Retinal pigment epithelial cell (primary cell): ENCODE measurements at places on chromosomes 1 and 21.

DNA sequence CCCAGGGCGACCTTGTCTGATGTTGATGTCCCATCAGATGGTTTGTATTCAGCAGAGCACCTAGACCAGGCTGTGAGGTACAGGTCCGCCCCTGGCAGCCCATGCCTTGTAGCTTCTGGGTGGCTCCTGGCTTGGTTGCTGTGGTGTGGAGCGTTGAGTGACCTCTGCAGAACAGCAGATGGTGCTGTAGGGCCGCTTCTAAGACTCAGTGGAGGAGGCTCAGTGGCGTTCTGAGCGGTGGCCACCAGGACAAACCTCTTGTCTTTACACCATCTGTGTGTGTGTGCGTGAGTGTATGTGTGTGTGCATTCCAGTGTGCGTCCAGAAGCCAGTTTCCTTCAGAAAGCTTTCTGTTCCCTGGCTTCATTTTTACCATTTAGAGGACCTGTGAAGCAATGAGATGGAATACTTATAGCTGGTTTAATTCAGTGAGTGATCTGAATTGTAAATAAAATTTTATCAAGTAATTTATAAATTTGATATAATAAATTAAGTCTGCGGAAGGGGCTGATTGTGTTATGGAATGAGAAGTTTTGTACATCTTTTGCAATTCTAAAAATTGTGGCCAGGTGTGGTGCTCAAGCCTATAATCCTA lies 66.1 kb downstream of the ADARB1 start:
- peak; percentile 76 for DNase-seq

DNA sequence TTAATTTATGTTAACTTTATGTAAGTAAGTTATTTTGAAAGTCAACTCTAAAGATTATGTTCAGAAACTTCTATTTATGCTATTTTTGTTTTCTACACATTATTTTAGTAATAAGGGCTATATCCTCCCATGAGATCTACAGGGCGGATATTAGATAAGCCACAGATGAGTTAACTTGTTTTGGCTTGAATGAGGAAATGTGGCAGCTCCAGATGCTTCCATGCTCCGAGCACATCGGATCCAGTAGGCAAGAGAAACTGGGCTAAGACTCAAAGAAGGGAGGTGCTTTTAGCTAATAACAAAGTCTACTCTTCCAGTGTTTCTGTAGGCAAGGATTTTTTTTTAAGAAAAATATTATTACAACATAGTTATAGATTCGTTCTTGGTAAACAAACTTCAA lies 20.0 kb upstream of the LAMC1 start:
- no peak for DNase-seq

DNA sequence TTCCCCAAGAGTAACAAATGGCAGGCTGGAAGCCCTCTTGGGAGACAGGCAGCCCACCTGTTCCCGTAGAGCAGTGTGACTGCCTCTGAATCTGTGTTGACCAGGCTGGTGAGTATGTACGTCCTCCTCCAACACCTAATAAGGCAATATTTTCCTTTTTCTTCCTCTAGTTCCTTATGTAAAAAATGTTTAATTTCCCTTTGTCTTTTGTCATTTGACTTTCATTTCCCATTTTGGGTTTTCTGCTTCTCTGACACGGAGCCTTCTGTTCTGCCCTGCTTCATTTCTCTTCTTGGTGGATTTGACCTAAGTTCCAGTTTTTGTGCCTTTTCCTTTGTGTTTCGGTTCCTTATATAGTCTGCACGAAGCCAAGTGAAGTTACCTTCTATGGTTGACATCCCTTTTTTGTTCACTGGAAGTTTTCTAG lies 65.8 kb upstream of the ATF3 start:
- DNase-seq: no peak

GRCh38 chr1:26190373-26190987 lies at the start of gene CATSPER4:
Gene CATSPER4 (plus strand): TSS chr1:26190602. CDS start chr1:26190628, 26 bp downstream.
- DNase-seq: no peak

- no peak for DNase-seq
Measured at GRCh38 chr1:54404939-54405897, 976 bp downstream of the SSBP3 start.

DNA sequence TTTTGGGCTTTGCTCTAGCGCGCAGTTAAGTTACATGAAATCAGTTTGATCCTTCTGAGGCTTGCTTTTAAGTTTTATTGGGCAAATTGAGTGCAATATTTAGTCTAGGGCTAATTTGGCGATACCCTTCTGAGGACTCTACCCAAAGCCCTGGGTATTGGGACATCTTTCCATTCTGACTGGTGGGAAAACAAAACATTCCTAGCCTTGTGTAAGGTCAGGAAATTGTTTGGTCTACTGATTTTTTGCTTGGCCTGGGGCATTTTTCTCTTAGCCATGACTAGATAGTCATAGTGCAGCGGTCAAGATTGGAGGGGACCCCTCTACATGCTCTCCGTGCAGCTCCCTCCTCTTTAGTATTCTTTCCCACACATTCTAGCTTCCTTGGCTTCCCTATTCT lies 189.6 kb upstream of the PTGFR start:
- DNase-seq: no peak

DNA sequence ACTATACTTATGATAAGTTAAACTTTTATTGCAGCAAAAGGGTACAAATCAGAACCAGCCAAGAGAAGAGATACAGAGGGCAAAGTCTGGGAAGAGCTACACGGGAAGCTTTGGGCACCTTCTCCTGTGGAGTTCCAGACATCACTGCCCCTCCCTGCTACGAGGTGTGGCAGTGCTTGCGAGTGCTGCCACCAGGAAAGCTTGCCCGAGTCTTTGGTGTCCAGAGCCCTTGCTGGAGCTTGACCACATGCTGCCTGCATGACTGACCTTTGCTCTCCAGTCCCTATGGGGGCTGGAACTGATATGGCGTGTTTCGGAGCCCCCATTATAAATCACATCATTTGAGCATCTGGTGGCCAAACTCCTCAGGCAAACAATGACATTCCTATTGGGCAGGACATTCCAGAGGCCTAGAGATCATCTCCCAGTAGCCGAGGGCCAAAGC lies 23.4 kb downstream of the PLEKHO1 start:
- DNase-seq: no peak

GRCh38 chr1:230753586-230754251 lies 6.5 kb downstream of the CAPN9 start:
- DNase-seq: no peak

DNA sequence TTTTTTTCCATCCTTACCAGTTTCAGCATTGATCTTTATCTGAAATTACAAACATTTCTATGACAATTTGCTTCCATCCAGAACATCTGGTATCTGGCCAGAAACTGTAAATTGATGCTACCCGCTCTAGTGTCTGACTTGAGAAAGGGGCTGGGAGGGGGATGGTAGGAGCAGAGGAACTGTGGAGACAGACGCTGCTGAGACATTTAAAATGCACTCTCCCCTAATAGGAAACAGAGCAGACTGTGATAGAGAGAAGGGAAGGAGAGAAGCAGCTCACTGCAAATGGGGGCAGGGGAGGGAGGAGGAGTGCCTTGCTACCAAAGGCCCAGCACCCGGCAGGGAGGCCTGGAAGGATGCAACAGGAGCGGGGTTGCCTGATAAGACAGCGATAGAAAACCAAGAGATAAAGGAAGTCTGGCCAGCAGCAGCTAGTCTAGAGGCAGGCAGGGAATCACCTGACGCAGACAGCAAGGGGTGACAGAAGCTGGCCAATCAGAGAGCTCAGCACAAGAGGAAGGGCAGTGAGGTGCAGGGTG lies 195.5 kb upstream of the NFIA start:
- DNase-seq: no peak

DNA sequence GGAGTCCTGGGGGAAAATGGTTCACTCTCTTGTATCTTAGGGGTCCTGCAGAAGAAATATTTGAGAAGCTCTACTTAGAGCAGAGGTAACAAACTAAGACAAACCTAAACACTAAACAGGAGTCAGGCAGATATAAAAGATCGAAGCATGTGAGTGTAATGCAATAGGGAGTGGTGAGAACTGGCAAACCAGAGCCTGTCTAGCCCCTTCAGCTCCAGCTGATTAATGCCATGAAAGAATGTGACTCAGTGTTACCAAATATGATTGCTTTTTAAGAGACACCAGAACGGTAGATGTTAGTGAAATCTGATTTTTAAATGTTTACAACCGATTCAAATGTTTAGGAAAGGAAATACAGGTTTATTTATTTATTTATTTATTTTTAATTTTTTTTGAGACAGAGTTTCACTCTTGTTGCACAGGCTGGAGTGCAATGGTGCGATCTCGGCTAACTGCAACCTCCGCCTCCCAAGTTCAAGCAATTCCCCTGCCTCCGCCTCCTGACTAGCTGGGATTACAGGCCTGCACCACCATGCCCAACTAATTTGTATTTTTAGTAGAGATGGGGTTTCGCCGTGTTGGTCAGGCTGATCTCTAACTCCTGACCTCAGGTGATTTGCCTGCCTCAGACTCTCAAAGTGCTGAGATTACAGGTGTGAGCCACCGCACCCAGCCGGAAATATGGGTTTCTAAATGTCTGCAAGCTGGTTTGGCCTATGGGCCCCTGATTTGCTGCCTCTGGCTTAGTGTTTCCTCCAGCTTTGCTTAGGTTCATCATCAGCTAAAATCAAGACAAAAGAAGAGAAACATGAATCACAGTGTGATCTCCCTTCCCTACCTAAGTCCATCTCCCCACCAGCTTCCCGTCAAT lies 12.2 kb downstream of the TXNIP start:
- DNase-seq: no peak

DNA sequence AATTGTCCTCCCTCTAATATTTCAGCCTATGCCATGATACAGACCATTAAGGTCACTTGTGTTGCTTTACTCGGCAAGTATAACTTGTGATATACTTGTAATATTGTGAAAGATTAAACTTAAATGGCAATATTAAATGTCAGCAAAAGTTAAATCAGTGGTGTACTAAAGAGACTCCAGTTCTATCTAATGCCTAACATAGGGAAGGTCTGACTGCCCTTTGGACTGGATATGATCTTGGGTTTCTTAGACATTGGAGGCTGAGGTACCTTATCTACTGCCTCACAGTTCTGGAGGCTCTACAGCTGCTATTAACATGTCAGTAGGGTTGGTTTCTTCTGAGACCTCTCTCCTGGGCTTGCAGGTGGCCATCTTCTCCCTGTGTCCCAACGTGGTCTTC lies 89.9 kb downstream of the MT1HL1 start:
- no peak for DNase-seq

- no peak for DNase-seq
Measured at GRCh38 chr21:36245649-36246048, 74.3 kb upstream of the MORC3 start.

DNA sequence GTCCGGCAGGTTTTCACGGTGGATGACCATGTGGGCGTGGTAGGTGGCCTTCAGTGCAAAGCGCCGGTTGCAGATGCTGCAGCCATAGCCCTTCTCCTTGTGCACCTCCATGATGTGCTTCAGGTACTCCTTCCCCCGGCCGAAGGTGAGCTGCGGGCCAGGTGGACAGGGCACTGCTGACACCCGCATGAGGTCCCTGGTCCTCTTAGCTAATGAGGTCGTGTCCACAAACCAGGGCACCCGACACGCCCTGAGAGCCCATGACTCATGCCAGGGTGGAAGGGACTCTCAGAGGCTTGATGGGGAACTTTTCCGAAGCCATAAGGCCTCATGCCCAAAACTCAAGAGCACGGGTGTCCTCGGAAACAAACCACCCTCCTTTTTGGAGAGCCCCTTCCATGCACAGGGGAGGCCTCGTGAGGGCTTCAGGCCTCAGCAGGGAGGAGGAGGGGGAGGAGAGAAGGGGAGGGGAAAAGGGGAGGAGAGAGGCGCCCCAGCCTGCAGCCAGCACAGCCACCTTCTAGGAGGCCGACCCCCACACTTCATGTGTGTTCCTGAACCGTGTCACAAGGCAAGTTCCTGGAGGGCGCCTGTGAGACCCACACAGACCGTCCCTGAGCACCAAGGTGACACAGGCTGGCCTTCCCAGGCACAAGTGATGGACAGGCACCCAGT lies 54.4 kb upstream of the RIPK4 start:
- DNase-seq: no peak

GRCh38 chr1:45521413-45522323 lies at the start of gene PRDX1:
Gene PRDX1 (minus strand): TSS chr1:45521884. CDS start chr1:45519043, 2,841 bp downstream.
- DNase-seq: peak; percentile 78

GRCh38 chr1:117967477-117967876 lies 37.9 kb downstream of the WDR3 start:
- DNase-seq: no peak

GRCh38 chr1:241639623-241640148 lies 483 bp downstream of the CHML start:
- DNase-seq: no peak

- DNase-seq: peak; percentile 96
Measured at GRCh38 chr1:246566128-246566812, at the start of the genes CNST and TFB2M. Gene CNST (plus strand): TSS chr1:246566456. CDS start chr1:246591563, 25,107 bp downstream. Gene TFB2M (minus strand): TSS chr1:246566261. CDS start chr1:246566138, 123 bp downstream.

DNA sequence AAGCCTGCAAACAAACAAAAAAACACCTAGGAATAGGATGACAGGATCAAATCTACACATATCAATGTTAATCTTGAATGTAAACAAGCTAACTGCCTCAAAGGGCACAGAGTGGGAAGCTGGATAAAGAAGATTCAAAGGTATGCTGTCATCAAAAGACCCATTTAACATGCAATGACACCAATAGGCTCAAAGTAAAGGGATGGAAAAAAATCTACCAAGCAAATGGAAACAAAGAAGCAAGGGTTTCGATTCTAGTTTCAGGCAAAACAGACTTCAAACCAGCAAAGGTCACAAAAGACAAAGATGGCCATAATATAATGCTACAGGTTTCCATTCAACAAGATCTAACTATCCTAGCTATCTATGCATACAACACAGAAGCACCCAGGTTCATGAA lies 16.2 kb upstream of the OR2T10 start:
- no peak for DNase-seq

DNA sequence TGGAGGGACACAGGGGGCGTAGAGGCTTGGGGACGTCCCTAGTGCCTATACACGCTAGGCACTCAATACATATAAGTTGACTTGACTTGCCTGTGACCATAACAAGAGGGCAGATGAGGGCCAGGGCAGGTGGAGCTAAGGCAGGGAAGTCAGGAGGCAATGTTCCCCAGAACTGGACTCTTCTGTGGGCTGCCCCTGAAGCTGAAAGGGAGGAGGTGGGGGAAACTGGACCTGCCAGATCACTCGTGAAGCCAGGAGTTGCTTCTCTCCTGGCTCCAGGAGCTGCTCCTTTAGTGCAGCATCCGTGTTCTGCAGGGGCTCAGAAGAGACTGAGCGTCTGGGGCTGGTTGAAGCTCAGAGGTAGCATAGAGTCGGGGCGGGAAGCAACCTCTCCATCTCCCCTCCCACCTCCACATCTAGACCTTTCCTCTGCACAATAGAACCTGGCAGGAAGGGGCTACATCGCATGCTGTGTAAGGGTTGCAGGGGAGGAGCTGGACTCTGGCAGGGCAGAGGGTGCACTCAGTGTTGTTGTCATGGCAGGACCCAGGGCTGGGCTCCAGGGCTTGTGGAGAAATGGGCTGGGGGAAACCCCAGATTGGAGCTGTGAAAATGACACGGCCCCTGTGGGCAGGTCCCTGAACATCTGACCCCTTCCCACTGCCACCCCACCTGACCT lies 2.9 kb upstream of the SEMA4A start:
- no peak for DNase-seq
